ENCODE measurements at places on chromosomes 5 and 9.
A peak's percentile ranks its signal among the peaks of the same experiment; 100 is the strongest.

DNA sequence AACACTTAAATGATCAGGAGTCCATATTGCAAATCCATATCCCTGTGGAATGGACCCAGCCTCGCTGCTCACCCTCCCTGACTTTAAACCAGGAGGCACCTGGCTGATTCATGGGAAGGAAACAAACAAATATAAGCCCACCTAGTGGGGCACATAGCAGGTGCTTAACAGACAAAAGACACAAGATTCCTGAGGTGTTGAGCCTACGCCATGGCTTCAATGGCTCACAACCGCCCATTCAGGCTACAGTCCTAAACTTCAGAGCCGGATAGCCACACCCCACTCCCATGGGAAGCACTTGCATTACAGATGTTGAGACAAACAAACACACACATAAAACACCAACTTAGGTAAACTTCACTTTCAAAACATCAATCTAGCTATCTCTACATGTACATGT, 359.9 kb downstream of the ICE1 start:
- DNase-seq: no peak

GRCh38 chr5:136769093-136769492, 403.7 kb upstream of the TRPC7 start:
- DNase-seq: no peak

DNA sequence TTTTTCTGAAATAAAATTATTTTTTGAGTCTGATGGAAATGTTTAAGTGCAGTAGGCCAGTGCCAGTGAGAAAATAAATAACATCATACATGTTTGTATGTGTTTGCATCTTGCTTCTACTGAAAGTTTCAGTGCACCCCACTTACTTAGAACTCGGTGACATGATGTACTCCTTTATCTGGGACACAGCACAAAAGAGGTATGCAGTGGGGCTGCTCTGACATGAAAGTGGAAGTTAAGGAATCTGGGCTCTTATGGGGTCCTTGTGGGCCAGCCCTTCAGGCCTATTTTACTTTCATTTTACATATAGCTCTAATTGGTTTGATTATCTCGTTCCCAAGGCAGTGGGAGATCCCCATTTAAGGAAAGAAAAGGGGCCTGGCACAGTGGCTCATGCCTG, 39.2 kb downstream of the FXN start:
- DNase-seq: no peak

- DNase-seq: no peak
Observed at GRCh38 chr5:36681711-36682110, 75.3 kb downstream of the SLC1A3 start.

DNA sequence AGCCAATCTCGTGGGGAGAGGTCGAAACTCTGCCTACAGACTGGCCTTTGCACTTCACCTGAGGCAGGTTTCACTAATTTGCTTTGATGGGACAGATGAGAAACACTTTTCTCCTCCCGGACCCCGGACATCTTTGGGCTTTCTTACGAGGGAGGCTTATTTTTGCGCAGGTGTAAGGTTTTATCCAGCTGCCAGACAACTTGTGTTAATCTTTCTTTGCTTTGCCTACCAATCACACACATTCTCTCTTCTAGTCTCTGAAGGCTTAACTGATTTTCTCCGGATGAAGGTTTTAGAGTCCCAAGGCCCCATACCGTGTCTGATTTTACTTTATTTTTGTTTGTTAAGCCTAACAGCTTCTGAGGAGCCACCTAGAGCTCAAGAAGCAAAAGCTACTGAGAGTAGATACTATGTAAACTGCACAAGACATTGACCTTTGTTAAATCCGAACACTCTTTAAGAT, 436 bp upstream of the EMB start:
- no peak for DNase-seq

GRCh38 chr9:97413462-97413861, 1.6 kb downstream of the TDRD7 start:
- DNase-seq: no peak

DNA sequence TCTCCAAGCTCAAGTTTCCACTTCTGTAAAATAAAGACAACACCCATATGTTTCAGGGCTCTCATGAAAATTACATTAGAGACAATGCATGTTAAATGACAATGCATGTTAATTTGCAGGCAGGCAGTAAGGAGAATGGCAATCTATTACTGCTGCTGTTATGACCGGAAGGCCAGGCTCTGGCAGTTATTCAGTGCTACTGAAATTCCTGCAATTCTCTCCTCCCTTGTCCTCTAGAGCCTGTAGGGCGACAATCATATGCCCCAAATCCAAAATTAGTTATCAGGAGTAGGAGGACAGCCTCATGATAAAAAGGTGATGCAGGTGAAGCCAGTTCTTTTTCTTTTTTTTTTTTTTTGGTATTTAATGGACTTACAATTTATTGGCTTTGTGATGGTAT, 42.2 kb upstream of the CAST start:
- DNase-seq: no peak

DNA sequence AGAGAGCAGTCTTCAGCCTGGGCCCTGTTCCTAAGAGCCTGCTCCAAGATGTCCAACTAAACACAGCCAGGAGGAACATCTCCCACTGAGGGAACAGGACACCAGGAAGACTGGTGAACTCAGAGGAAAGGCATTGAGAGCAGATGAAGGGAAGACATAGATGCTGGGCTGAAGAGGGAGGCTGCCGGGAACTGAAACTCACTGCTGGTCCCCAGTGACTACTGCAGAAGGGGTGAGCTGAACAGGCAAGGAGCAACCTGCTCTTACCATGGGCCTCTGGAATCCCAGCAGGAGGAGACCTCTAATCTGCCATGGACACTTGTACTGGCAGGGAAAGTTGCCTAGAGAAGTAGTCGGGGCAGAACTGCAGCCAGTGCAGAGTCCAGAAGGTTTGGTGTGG, 95.7 kb downstream of the TRPM3 start:
- DNase-seq: no peak

DNA sequence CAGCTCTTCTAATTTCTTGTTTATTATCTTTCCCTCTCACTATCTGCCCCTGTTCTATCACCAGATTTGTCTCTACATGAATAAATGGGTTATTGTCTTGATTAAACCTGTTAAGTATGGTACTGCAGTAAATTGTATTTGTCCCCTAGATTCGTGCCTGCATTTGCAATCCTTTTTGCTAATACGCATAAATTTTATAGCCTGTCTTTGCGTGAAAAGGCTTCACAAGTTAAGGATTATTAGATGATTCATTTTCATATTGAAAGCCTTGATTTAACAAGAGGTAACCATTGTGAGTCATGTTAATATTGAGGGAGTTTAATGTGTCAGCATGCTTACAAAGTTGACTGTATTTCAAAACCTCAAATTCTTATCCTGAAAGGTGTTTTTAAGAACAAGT, 204.6 kb downstream of the PCSK1 start:
- DNase-seq: peak; percentile 79

DNA sequence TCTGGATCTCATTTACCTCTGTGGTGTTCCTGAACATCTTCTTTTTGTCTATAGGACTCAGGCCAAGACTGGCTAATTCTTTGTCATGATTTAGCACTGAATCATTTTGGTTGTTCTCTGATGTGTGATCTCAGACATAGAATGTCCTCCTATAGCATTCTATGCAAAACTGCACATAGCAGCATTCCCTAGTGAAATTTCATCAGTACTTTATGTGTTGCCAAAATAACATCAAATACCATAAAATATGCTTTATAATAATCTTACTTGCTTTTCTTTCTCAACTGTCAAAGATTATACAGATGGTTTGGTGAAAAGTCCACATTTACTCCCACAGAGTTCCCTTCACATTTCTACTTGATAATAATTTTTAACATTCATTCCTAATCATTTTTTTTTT, 115.7 kb upstream of the MPDZ start:
- DNase-seq: no peak

GRCh38 chr5:127014573-127014972, 15.8 kb downstream of the MARCHF3 start:
- no peak for DNase-seq

- DNase-seq: no peak
Observed at GRCh38 chr5:171914726-171915338, 91.6 kb downstream of the FBXW11 start.

DNA sequence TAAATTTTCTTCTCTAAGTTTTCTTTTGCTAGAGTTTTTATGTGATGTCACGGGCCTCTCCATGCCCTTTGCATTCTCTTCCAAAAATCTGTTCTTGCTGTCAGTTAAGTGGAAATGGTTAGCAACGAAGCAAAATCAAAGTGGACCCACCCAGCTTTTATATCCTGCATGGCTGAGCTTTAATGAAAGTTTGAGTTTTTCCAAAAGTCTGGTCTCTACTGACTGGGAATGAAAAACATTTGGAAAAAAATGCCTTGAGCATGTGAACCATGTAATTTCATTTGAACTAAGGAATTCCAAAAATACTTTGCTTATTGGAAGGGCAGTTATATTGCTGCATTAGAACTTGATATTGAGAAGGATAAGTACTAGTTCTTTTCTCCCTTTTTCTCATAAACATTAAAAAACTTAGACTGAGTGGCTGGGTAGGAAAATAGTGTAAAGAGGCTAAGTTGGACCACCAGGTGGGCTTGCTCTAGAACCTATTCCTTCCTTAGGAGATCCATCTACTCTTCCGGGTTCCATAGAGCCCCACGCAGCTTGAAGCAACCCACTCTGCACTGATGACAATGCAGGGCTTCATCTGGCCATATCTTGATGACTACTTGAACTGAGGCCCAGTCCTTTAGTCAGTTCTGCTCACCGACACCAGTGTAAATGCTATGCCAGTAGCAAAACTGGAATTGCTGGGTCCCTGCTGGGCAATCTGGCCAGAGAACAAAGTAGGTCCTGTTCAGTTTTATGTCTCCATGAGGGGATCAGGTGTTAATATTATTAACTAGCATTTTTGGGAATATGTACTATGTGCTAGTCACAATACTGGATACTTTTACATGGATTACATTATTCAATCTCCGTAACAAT, 17.4 kb upstream of the RIC1 start:
- no peak for DNase-seq

GRCh38 chr5:6525910-6526309, 77.3 kb downstream of the UBE2QL1 start:
- DNase-seq: peak; percentile 15

DNA sequence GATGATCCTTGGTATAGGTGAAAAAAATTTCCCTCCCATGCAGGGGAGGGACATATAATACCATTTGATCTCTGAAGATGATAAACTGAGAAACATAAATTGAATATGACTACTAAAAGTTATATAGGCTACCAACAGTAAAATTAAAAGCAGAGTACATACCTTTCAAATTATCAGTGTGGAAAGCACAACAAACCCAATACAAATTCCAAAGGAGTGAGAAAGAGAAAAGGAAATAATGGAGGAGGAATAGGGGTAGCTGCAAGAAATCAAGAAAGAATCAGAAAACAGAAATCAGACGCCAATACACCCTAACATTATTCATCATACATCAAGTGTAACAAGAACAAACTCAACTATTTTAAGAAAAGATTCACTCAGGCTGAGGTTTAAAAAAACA, 17.7 kb downstream of the GNAQ start:
- no peak for DNase-seq

Data from activated CD4-positive, alpha-beta T cell treated with anti-CD3 and anti-CD28 coated beads, Interleukin-10, Interleukin-2, amounts not matched to agents 100 ng/mL and 50 ng/mL, durations not matched to agents 16 hours and 8 hours (primary cell).